Nephron progenitor cell (in vitro differentiated cells): ENCODE measurements at places on chromosomes 1 and 21.

DNA sequence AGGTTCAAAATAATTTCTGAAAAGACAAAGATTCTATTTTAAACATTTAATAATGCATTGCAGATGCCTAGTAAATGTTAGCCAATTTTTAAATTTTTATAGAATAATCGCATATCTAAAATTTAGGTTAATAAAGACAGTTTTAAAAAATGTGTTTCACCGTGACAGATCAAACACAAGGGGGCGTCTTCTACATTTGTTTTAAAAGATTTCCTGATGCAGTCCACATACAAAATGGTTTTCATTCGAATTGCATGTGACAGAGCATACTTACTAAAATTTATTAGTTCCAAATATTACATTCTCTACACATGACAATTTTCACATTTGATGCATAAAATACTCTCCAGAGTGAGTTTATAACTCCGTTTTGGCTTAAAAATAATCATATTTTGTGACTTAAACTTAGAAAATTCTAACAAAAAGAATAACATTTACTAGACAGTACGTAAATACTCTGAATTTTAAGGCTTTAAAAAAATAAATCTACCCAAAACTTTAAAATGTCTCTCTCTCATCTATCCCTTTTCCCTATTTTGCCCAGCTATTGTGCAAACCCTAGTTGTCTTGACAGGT, 75.5 kb downstream of the ADAMTS1 start:
- DNase-seq: peak; percentile 5

DNA sequence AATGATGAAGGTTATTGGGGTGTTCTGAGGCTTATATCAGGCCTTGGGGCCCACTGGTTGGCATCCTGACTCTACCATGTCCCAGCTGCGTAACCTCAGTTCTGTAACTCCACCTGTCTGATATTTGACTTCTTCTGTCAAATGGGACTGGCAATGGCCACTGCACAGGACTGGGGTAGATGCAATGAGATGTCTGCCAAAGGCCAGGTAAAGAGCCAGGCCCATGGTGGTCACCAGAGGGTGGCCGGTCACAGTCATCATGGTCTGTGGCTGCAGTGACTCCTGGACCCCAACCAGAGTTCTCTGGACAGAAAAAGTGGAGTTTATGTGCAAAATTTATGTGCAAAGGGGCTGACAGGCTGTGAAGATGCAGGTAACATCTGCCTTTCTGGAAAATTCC, 173.3 kb downstream of the PTPRU start:
- no peak for DNase-seq

GRCh38 chr21:45319461-45320211, 31.9 kb upstream of the POFUT2 start:
- no peak for DNase-seq

GRCh38 chr1:183000167-183000962, 22.9 kb upstream of the LAMC1 start:
- no peak for DNase-seq

DNA sequence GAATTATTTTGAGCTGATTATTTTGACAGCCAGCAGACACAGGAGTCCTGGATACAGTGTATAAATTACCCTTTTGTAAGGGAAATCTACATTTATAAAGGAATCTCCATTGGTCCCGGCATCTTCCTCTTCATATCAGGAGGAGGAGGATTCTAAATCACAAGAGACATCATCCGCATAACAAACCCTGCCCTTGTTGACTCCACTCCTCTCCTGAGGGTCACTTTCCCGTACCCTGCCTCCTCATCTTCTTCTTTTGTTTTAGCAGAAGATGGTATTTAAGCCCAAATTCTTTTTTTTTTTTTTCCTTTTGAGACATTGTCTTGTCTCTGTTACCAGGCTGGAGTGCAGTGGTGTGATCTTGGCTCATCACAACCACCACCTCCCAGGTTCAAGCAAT, 14.6 kb upstream of the PKNOX1 start:
- no peak for DNase-seq

- DNase-seq: no peak
Measured at GRCh38 chr1:83857103-83857502, 141.8 kb downstream of the TTLL7 start.

- no peak for DNase-seq
Measured at GRCh38 chr1:116768416-116769103, 14.3 kb downstream of the CD2 start.

DNA sequence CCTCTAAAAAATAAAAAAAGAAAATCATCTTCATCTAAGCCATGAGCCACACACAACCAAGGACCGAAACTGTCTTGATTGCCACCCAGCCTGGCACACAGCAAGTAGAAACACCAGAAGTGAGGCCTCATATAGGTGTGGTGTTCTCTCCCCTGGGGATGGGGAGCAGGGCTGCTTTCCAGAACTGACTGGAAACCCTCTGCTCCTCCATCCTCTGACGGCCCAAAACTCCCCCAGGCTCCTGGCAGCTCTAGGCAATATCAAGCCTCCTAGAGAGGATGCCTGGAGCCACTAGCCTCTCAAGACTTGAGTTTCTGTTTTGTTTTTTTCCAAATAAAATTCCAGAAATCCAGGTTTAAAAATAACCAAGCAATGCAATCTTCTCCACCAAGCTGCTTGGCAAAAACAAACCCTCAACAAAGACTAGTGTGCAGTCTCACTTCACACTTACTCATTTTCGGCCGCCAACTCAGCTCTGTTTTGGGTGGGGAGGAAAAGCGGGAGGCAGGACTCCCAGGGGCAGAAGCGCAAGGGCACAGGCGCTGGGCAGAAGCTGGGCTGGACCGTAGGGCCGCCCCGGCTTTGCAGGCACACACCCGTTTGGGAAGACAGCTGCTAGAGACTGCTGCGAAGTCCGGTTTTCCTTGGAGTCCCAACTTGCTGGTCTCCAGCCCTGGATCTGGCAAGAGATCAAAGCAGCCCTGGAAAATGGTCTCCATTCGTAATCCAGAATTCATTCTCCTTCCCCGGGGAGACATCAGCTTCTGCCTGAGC, 78.2 kb upstream of the CAPZB start:
- no peak for DNase-seq

GRCh38 chr1:152110365-152110859, 4.8 kb downstream of the TCHH start:
- no peak for DNase-seq

DNA sequence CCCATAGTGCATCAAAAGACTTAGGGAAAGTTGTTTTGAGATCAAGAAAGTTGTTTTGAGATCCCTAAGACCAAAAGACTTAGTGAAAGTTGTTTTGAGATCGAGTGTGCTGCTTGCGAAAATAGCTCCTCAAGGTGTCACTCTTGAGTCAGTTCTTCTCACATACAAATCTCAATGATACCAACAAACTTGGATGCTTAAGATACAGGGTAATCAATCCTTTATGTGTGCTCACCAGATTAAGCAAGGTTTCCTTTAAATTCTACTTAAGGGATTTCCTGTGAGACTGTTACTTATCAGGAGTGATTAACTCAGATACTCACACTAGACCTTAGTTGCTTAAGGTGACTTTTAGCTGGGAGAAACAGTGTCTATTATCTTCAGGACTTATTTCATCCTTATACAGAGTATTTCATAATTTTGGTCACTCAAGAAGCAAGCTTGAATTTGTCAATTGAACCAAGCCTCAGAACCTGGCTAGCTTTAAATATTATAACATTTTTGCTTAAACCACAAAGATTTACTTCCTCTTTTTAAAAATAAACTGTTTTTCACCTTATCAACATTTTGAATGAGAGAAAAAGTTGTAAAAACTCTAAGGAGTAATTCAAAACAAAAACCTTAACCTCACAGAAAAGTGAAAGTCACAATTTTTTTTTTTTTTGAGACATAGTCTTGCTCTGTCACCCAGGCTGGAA, 8.0 kb upstream of the RLF start:
- DNase-seq: no peak

DNA sequence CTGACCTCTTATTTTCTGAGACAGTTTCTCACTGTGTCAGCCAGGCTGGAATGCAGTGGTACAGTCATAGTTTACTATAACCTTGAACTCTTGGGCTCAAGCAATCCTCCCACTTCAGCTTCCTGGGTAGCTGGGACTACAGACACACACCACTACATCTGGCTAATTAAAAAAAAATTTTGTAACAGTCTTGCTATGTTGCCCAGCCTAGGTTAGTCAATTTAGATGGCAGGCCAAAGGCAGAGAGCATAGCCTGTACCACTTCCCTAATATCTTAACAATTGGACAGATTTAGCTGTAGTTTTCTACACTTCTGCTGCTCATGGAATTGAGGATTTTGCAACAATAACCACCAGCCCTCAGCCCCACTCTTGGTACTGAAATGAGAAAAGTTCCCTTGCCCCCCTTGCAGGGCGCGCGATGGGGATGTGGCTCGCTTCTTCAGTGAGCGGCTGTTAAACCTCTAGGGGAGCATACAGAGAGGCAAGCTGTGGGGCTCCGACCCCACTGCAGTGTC, 34.9 kb upstream of the PTGFRN start:
- DNase-seq: no peak

DNA sequence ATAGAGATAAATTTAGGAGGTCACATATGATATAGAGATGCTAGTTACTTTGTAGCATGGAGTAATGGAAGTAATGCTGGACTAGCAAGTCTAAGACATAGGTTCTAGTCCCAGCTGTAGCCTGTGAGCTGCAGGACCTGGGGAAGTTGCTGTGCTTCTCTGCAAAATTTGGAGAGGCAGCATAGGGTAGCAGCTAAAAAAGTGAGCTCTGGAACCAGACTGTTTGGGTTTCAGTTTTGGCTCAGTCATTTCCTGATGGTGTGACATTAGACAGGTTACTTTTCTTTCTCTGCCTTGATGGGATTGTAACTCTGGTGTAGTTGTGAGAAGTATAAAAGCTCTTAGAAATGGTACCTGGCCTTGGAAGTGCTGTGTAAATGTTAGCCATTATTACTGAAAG, 3.3 kb downstream of the METTL13 start:
- DNase-seq: no peak

GRCh38 chr1:34162852-34163766, 1.9 kb downstream of the CSMD2 start:
- peak; percentile 74 for DNase-seq

DNA sequence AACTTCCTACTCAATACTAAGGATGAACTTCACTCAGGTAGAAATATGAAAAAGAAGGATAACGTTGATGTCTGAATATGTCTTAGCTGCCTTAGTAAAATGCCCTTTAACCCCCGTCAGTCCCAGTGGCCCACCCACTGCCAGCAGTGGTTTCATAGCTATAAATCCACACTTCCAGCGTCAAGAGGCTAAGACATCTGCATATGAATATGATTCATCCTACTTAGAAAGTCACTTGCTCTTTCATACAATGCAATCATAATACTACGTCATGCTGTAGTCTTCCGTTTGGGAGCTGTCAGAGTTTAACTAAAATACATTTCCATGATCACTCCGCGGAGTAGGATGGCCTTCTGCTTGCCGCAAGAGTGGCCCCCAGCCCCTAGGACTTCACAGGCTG, 247.3 kb downstream of the SDCCAG8 start:
- no peak for DNase-seq

- peak; percentile 20 for DNase-seq
Measured at GRCh38 chr1:234188454-234188792, 184.8 kb upstream of the COA6 start.

- DNase-seq: no peak
Measured at GRCh38 chr1:34376531-34376930, 199.8 kb downstream of the C1orf94 start.

DNA sequence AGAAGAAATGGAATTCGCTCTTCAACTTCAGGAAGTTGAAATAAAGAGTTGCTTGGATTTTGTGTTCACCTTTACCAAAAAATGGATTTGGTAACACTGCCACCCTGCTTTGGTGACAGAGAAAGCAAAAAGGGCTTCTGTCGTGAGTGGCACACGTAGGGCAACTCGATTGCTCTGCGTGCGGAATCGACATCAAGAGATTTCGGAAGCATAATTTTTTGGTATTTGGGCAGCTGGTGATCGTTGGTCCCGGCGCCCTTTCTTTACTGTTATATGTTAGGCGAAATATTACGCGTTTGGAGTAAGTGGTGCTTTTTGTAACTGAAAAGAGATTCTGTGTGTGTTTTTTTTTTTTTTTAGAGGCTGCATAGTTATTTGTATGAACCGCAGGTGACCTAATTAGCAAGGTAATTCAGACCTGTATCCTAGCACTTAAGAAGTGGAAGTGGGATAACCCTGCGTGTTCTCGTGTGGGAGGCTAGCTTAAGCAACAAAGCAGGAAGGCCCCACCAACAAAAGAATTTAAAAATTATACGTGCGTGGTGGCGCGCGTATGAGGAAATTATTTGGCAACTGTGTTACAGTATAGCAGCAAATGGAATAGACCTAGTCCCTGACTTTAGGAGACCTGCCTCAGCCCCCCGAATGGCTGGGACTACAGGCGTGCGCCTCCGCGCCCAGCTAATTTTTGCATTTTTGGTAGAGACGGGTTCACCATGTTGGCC, at the start of gene RNU11:
Gene RNU11 (plus strand): TSS at position 127 of the 725 bp plus-strand sequence.
- peak; percentile 70 for DNase-seq

DNA sequence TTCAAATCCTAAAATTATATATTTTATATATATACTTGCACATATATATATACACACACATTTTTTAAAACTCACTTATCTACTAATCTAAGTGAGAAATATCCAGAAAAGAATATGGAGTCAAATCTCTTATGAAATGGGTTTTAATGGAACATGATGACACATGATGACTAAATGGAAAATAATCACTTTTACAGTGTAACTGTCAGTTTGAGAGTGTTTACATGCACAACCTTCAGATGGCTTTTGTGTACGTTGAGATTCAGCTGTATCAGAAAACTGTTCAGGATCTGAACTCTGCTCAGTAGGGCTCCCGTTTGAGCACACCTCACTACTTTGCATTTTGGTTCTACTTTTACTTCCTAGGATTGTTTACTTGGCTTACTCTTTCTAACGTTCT, 189.8 kb downstream of the DNAH14 start:
- no peak for DNase-seq

GRCh38 chr1:165883056-165883455, 55.6 kb downstream of the UCK2 start:
- DNase-seq: no peak
